ENCODE measurements at places on chromosomes 7 and 10. TPM values are rescaled to one million over a fixed set of nuclear protein-coding genes. Genes with fewer than 3 reads are reported as not detected.

Gene GIMAP7
- total RNA-seq = 16.7 TPM

DNA sequence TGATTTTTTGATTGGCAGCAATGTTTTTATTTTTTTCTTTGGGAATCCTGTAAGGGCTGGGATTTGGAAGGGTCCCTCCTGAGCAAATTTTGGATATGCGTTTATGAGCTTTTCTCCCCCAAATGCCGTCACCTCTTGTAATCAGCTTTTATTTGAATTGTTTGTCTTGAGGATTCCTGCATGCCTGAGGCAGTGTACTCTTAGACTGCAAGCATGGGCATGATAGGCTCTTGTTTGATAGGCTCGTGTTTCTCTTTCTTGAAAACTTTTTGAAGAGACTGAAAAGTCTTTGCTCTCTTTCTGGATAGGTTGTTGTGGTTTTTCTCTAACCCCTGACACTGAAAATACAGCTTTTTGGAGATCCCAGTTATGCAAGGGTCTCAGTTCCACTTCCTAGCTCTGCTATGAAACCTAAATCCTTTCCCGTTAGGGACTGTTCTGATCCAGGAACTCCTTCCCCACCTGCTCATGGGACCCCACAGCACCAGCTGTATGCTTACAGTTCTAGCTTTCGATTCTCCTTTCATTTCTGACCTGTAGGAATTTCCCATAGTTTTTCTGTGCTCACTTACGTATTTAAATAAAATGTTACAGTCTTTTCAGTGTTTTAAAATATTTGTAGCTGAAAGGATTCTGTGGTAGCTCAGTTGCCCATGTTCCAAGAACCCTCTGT lies 17.2 kb downstream of the TSPAN13 start:
- DNase-seq = no peak

DNA sequence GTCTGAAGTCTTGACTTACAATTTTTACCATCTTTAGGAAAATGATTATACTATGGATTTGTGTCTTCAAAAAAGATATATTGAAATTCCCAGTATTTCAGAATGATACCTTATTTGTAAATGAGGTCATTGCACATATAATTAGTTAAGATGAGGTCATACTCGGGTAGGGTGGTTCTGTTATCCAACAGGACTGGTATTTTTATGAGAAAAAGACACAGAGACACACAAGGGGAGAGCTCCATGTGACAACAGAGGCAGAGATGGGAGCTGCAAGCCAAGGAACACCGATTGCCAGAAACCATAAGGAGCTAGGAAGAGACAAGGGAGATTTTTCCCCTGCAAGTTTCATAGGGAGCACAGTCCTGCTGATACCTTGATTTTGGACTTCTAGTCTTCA lies 356.9 kb downstream of the ARL4A start:
- no peak for DNase-seq

Gene IDI2
- not detected for total RNA-seq

GRCh38 chr7:72925546-72926120 lies 738 bp downstream of the POM121 start:
- no peak for DNase-seq

DNA sequence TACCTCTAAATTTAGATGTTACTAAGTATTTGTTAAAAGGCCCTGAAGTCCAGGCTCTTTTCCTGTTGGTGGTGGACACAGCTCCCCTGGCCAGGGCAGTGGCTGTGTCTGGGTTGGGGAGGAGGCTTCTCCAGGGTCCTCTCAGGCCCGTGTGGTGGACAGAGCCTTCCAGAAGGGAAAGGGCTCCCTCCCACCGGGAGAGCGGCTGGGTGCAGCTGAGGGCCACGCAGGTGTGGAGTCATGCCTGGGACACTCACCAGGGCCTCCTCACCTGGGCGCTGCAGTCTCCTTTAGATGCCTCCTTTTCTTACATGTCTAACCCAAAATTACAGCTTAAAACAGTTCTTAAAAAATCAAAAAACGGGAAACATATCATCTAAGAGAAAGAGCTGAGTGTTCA lies 128.2 kb upstream of the TCERG1L start:
- DNase-seq = no peak

GRCh38 chr7:44153948-44154335 lies 12.8 kb upstream of the MYL7 start:
- DNase-seq = no peak

GRCh38 chr10:34760606-34761005 lies 54.5 kb downstream of the PARD3 start:
- no peak for DNase-seq

DNA sequence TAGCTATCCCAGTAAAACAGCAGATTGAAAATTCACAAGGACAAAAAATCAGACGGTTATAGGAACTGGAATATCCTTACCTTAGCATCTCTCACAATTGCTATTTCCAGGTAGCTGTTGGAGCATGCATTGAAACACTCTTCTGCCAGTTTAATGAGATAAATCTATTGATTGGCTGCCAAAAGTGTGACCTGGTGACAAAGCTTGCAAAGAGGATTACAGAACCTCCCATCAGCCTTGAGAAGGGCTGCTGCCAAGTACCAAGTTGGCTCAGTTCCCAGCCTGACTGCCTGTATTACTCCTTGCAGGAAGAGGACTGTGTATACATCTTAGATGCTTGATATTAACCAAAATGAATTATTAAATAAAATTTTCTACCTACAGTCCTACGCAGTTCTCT lies 5.1 kb downstream of the PRLHR start:
- no peak for DNase-seq

Gene NKX1-2
- total RNA-seq = not detected

DNA sequence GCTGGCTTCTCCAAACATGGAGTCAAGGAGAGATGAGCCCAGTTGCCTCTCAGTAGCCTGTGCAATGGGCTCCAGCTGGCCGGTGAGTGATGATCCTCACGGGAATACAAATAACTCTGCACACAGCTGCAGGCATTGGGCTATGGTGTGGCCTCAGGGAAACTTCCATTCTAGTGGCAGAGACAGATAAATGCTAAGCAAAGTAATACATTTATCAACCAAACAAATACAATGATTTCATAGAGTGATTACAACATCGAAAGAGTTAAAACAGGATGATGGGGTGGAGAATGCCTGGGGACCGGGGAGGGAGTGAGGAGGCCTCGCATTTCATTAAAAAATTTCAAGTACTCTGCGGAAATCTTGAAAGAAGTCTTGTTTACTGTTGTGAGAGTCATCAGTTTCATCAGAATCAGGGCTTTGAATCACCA lies 15.0 kb upstream of the AKR1B1 start:
- no peak for DNase-seq

DNA sequence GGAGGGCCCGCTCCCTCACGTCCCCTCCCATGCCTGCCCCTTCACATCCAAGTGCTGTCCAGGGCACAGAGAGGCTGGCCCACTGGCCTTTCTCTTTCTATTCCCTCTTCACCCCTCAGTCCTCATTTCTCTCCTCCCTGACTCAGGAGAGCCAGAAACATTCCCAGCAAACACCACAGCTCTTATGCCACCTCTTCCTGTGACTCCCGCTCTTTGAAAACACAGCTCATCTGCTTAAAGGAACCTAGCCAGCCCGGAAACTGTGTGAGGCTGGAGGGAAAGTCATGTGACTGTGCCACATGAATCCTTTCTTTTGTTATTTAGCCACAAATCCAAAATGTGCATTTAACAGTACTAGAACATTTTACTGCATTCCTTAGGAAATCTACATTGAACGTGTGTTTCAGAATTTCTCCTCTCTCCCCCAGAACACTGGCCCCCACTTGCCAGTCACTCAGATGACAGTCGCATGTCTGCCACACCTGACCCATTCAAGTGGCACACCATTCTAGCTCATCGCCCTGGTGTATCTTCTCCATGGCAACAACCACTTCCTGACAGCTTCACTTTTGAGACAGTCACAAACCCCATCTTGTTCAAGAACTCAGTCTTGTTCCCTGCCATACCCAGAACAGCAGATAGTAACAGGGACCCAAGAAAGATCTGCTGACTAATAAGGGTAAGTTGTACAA lies 42.8 kb downstream of the GRB10 start:
- DNase-seq = peak; percentile 70

GRCh38 chr10:125082881-125083575 lies 77.3 kb downstream of the CTBP2 start:
- DNase-seq = no peak

Gene CPEB3
- 1.9 TPM for total RNA-seq

Gene RGS10
- 12.9 TPM for total RNA-seq

DNA sequence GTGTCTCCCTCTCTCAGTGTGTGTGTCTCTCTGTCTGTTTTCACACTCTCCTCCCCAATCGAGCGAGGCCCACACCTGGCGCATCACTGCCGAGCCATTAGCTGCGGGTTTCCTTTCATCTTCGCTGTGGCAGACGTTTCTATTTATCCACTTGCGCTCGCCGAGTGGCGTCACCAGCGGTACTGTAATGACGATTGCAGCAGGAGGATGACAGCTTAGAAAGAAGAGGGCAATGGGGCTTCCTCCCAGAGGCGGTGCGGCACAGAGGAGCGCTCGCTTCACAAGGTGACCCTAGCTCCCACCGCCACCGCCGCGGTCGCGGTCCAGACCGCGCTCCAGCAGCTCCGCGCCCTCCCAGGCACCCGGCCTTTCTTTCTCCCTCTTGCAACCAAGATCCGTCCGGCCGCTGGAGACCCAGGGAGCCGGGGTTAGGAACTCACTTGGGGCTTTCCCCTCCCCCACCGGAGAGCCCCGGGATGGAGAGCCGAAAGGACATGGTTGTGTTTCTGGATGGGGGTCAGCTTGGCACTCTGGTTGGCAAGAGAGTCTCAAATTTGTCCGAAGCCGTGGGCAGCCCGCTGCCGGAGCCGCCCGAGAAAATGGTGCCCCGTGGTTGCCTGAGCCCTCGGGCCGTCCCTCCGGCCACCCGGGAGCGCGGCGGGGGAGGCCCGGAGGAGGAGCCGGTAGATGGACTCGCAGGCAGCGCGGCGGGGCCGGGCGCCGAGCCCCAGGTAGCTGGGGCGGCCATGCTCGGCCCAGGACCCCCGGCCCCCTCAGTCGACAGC lies at the start of gene EVX1:
Gene EVX1 (plus strand): TSS at position 248 of the 785 bp plus-strand sequence. CDS start 229 bp downstream, at position 477.
- peak; percentile 31 for DNase-seq

DNA sequence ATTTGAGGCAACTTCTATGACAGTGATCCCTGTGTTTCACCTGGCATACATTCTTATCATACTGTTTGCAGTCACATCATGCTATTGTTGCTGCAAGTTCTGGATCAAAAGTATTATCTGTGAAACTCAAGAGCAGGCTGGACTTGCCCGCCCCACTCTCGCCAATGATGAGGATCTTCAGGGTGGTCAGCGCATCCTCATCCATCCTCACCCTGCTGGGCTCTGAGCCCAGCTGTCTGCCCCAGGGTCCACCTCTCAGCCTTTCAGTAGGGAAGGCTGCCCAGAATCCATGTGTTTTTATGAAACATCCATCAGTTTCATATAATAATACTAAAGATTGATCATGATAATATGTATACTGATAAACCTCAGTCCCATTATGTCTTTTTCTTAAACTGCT lies 55.4 kb upstream of the KIF5B start:
- no peak for DNase-seq

GRCh38 chr10:28354511-28354910 lies 51.6 kb upstream of the MPP7 start:
- no peak for DNase-seq

DNA sequence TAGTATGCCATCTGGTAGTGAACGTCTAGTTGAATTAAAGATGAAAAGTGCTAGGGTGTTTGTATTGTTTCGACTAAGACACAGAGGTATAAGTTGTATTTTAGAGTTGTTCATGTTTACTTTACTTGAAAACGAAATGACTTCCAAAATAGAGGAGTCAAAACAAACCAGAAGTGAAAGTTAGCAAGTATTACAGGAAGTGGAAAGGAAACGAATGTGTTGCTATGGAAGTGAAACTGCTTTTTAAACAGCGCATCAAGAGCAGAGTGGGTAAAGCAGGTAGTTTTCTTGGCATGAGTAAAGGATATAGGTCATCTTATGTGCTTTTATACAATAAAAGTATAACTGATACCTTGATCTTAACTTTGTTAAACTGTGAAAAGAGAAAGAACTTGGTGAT lies 20.0 kb upstream of the GALNTL5 start:
- DNase-seq = peak; percentile 29

DNA sequence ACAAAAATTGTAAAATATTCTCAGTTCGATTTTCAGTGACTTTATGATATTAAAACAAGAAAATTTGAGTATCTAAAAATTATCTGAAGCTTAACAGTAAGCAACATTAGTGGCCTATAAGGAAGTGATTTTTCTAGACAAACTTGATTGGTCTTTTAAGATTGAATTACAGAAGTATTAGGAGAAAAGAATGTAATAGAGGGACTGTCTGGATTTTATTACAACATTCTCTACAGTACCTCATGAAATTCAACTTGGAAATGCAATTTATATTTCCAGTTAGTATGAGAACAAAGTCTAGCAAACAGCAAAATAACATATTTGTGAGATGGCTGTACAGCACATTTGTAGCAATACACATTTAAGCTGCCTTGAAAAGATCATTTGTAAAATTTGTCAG lies 18.8 kb downstream of the REEP3 start:
- DNase-seq = no peak

Gene YKT6
- 25.9 TPM for total RNA-seq

GRCh38 chr7:31958226-31958625 lies 112.0 kb downstream of the PDE1C start:
- no peak for DNase-seq

Gene PNLIPRP3
- not detected for total RNA-seq

Gene ANKRD61
- under 0.01 TPM for total RNA-seq

GRCh38 chr10:130884456-130884855 lies 427.1 kb downstream of the TCERG1L start:
- DNase-seq = no peak

- DNase-seq = peak; percentile 40
Observed at GRCh38 chr10:63267414-63268148, 134.5 kb downstream of the NRBF2 start.

GRCh38 chr10:3484306-3485056 lies 300.5 kb downstream of the KLF6 start:
- no peak for DNase-seq

Gene SEC24C
- total RNA-seq = 65.7 TPM

GRCh38 chr10:102324061-102324460 lies 71.4 kb upstream of the NFKB2 start:
- no peak for DNase-seq

Gene TBC1D12
- 2.2 TPM for total RNA-seq

DNA sequence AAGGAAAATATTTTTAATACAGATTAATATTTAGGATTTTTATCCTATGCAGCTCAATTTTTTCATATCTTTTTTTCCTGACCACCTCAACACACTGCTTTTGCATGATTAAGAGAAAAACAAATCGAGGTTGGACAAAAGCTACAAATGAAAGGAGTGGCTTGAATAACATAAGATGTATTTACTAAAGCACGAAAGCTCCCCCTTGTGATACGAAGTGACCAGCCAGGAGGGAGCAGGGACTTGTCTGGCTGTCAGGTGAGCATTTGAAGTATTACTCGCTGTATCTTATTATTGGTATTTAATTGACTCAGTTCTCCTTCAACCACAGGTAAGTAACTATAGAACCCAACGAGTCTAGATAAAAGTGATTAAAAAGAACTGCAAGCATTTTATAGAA lies 265.2 kb upstream of the PHF14 start:
- DNase-seq = no peak

- DNase-seq = no peak
Observed at GRCh38 chr10:103979530-103979929, 12.6 kb downstream of the SLK start.

GRCh38 chr7:80832006-80832405 lies 86.8 kb downstream of the SEMA3C start:
- DNase-seq = no peak

Gene RSU1
- total RNA-seq = 35.5 TPM

Gene FAM25A
- not detected for total RNA-seq

All from hematopoietic multipotent progenitor cell (in vitro differentiated cells).